ENCODE measurements at places on chromosomes 5 and 9.

GRCh38 chr5:15887093-15887492, 292.5 kb downstream of the MARCHF11 start:
- H3K4me1 ChIP-seq, result no peaks in the 10 kb centered on the region
- no peak overlapping the region for H3K27ac ChIP-seq
- no peaks in the 10 kb centered on the region for H3K36me3 ChIP-seq
- no peak overlapping the region for H3K4me3 ChIP-seq
- DNase-seq, result no peak

DNA sequence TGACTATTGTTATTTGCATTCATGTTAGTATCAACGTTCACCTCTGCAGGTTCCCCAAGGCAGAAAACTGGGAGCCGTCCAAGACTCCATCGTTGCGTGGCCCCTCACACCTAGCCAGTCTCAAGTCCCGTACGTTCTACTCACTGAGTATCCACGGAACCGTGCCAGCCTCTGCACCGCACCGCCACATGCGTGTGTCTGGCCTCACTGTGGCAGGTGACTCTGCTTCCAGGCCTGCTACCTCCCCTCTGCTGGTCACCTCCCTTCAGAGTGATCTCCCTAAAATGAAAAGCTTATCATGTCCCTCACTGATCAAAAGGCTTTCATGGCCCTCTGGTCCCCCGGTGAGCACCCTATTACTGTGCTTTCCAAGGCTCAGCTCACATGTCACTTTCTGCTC, 108.1 kb downstream of the GABBR2 start:
- H3K4me3 ChIP-seq, result no peak overlapping the region
- H3K27me3 ChIP-seq, result no peaks in the 10 kb centered on the region
- no peak overlapping the region for H3K27ac ChIP-seq

DNA sequence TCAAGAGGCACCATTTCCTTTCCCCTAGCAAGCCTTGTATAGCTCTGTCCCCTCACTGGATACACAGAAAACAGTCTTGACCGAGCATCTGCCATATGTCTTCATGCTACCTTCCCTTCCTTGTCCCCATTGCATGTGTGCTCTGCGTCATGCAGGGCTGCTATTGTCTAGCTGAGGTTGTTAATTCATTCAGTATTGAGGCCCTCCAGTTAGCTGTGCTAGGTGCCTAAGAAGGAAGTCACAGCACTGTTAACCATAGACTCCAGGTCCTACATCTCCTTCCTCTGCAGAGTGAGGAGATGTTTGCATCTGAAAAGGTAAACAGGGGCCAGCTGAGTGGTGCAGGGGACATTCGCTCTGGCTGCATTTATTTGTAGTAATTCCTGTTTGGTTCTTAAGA, 48.2 kb downstream of the SLC1A3 start:
- no peaks in the 10 kb centered on the region for H3K36me3 ChIP-seq
- no peaks in the 10 kb centered on the region for H3K4me1 ChIP-seq
- DNase-seq, result no peak
- no peak overlapping the region for H3K27ac ChIP-seq
- no peak overlapping the region for H3K4me3 ChIP-seq
- no peaks in the 10 kb centered on the region for H3K27me3 ChIP-seq

DNA sequence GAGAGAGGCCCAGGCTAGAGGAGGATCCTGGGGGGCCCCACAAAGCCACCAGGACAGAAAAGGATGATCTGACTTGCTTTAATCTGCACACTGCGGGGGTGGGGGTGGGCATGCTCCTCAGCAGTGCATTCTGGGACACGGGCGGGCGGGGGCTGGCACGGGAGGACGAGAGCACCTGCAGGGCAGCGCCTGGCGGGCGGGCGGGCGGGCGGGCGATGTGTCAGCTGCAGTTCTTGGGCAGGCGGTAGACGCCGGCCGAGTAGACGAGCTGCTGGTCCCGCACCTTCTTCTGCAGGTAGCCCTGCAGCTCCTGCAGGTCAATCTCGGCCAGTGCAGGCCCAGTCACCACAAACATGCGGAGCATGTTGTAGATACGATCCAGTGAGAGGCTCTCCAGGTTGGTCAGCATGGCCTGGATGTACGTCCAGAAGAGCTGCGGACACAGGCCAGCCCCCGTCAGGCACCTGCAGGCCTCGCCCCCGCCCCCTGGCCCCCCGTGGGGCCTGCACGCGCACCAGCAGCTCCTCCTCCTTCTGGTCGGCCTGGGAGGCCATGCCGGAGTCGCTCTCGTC, 3.0 kb upstream of the TMEM210 start:
- no peaks in the 10 kb centered on the region for H3K4me1 ChIP-seq
- no peak overlapping the region for H3K4me3 ChIP-seq
- no peak overlapping the region for H3K27ac ChIP-seq
- DNase-seq, result no peak
- peaks cover 17% of the 10 kb centered on the region for H3K36me3 ChIP-seq

- H3K4me3 ChIP-seq, result no peak overlapping the region
- H3K4me1 ChIP-seq, result no peaks in the 10 kb centered on the region
- DNase-seq, result no peak
These were observed 57.2 kb upstream of the LRRTM2 start for GRCh38 chr5:138932171-138932810.

DNA sequence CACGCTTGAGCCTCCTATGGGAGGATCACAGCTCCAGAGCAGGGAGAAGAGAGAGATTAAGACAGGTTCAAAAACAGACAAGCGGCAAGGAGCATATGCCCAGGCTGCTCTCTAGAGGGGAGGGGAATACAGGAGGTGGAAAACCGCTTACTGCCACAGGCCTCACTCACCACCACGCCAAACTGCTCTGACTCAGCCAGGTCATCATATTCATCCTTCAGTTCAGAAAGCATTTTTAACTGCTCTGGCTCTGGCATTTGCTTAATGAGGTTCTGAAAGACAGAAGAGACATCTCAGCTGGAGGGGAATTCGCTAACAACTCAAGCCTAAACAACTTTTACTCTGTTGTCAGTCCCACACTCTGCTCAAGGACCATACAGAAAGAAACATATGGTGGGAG, 40.1 kb downstream of the PCDHGC5 start:
- no peaks in the 10 kb centered on the region for H3K4me1 ChIP-seq
- no peak for DNase-seq
- no peak overlapping the region for H3K4me3 ChIP-seq
- no peak overlapping the region for H3K27ac ChIP-seq
- peaks cover 17% of the 10 kb centered on the region for H3K36me3 ChIP-seq

GRCh38 chr5:69492391-69492922, at the start of gene OCLN:
Gene OCLN, plus strand, starts transcription at chr5:69492790. Its CDS starts 11,455 bp downstream, at chr5:69504245.
- peaks cover 35% of the 10 kb centered on the region for H3K27me3 ChIP-seq
- peak within 1 kb of the TSS; percentile 68 for H3K4me3 ChIP-seq
- no peaks in the 10 kb centered on the region for H3K36me3 ChIP-seq
- no peak for DNase-seq
- H3K4me1 ChIP-seq, result no peaks in the 10 kb centered on the region
- H3K27ac ChIP-seq, result no peak within 1 kb of the TSS

- no peak overlapping the region for H3K4me3 ChIP-seq
- H3K36me3 ChIP-seq, result no peaks in the 10 kb centered on the region
- H3K4me1 ChIP-seq, result no peaks in the 10 kb centered on the region
- H3K27ac ChIP-seq, result no peak overlapping the region
These were observed 444.1 kb upstream of the TLE4 start for GRCh38 chr9:79127661-79128060.

DNA sequence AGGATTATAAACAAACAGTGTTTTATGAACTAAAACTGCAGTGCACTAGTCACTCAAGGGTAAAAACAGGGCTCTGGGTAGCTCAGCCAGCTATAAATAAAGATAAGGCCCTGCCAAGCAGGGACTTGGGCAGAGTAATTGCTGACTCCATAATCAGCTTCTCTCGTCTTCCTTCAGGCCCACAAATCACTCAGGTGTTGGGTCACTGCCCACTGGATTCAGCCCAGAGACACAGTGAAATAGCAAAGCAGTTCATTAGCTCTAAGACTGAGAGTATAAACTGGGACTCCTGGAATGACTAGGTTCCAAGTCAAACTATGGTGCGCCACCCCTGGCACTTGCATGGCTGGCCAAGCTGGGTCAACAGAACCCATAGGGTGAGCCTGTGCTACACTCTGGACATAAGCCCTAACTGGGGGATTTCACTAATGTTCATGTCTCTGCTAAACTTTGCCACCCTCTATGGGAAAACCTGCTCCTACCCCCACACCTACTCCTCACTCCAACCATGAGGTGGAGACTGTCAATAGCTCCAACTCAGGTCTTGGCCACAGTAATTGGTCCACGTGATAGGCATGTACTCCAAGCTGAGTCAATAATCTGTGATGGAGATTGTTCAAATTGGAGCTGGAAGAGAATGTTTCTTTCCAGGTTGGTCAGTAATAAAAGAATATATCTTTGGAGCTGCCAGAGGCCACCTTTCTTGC, 158.5 kb downstream of the SLIT3 start:
- no peak overlapping the region for H3K4me3 ChIP-seq
- DNase-seq, result no peak
- H3K27me3 ChIP-seq, result peaks cover 5% of the 10 kb centered on the region
- H3K27ac ChIP-seq, result no peak overlapping the region
- no peaks in the 10 kb centered on the region for H3K36me3 ChIP-seq

DNA sequence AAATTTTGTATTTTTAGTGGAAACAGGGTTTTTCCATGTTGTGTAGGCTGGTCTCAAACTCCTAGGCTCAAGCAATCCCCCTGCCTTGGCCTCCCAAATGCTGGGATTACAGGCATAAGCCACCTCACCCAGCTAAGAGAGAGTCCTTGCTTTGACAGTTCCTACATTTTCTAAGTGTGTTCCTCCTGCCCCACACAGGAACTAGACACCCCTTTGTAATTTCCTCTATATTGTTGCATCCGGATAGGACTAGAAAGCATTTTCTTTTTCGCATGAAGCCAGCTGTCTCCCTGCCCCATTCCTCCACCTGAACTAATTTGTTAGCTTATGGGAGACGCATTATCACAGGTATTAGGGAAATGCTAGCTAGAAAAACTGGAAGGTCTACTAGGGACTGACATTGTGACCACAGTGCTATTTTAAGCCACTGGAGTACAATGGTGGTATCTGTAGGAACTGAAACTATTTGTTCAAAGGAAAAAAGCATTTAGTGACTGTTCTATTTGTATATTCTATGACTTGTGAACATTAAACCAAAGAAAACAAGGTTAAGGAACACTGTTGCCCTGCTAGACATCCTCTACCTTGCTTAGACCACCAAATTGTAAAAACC, 214.1 kb downstream of the SMARCA2 start:
- no peaks in the 10 kb centered on the region for H3K36me3 ChIP-seq
- no peaks in the 10 kb centered on the region for H3K27me3 ChIP-seq
- no peak overlapping the region for H3K27ac ChIP-seq
- DNase-seq, result no peak

DNA sequence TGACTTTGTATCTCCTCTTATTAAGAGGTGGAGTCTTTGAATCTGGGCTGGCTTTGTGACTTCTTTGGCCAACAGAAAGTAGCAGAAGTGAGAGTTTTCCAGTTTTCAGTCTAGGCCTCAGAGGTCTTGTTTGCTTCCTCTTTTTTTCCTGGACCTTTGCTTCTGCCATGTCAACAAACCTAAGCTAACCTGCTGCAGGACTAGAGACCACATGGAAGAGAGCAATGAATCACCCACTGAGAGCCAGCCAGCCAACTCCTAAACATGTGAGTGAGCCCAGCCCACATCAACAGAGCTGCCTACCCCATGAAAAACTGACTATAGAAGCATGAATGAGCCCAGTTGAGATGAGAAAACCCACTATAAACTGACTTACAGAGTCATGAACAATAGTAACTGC, 29.9 kb downstream of the MRPL22 start:
- no peak overlapping the region for H3K4me3 ChIP-seq
- no peaks in the 10 kb centered on the region for H3K4me1 ChIP-seq
- H3K36me3 ChIP-seq, result peaks cover 37% of the 10 kb centered on the region
- no peak overlapping the region for H3K27ac ChIP-seq

DNA sequence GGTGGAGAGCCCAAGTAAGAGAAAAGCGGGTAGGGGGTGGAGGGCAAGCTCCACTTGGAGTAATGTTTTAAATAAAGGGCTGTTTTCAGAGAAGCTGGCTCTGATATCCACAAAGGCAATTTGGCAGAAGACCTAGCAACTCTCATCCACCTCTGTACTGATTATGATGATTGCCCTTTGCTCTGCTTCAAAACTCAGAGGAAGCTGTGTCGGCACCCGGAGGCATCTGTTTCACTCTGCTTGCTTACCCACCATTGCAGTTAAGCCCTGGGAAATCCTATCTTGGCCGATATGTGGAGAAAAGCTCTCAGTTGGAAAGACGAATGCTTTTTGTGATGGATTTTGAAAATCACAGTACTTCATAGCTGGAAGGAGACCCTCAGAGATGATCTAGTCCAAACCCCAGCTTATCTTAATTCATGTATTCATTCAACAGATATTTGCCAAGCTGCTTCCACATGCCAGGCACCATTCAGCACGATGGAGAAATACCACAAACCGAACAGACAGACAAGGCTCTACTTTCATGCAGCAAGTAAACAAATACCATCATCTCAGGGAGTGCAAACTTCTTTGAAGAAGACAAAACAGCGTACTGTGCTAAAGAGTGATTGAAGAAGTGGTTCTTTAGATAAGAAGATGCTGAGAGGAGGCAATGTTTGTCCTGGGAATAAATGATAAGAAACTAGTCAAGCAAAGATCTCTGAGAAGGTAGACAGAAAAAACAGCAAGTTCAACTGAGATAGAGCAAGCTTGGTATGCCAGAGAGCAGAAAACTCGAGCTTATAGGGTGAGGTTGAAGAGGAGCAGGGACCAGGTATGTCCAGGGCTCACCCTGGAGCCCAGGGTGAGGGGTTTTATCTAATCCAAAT, 140.4 kb upstream of the SPDL1 start:
- H3K4me3 ChIP-seq, result no peak overlapping the region
- no peak for DNase-seq
- peaks cover 8% of the 10 kb centered on the region for H3K27me3 ChIP-seq
- no peaks in the 10 kb centered on the region for H3K36me3 ChIP-seq
- no peaks in the 10 kb centered on the region for H3K4me1 ChIP-seq

- DNase-seq, result no peak
- H3K4me1 ChIP-seq, result no peaks in the 10 kb centered on the region
- peaks cover 17% of the 10 kb centered on the region for H3K36me3 ChIP-seq
- no peak overlapping the region for H3K27ac ChIP-seq
- H3K27me3 ChIP-seq, result no peaks in the 10 kb centered on the region
These were observed 52.8 kb upstream of the RPL26L1 start for GRCh38 chr5:172906436-172906835.

GRCh38 chr9:36594213-36594612, 21.5 kb downstream of the MELK start:
- no peak overlapping the region for H3K27ac ChIP-seq
- H3K36me3 ChIP-seq, result no peaks in the 10 kb centered on the region
- no peak overlapping the region for H3K4me3 ChIP-seq
- no peaks in the 10 kb centered on the region for H3K27me3 ChIP-seq
- H3K4me1 ChIP-seq, result no peaks in the 10 kb centered on the region
- no peak for DNase-seq

- H3K4me1 ChIP-seq, result no peaks in the 10 kb centered on the region
- peak overlapping the region; percentile 79 for H3K27ac ChIP-seq
- peaks cover 2% of the 10 kb centered on the region for H3K27me3 ChIP-seq
- no peak for DNase-seq
- H3K36me3 ChIP-seq, result no peaks in the 10 kb centered on the region
These were observed 76.4 kb upstream of the RARS1 start for GRCh38 chr5:168409591-168410458.

GRCh38 chr9:117839862-117840261, 135.7 kb downstream of the TLR4 start:
- H3K36me3 ChIP-seq, result no peaks in the 10 kb centered on the region
- H3K4me3 ChIP-seq, result no peak overlapping the region
- H3K27ac ChIP-seq, result no peak overlapping the region
- no peak for DNase-seq
- no peaks in the 10 kb centered on the region for H3K4me1 ChIP-seq

- H3K4me3 ChIP-seq, result no peak overlapping the region
- no peaks in the 10 kb centered on the region for H3K4me1 ChIP-seq
- no peak for DNase-seq
- H3K27me3 ChIP-seq, result no peaks in the 10 kb centered on the region
- no peaks in the 10 kb centered on the region for H3K36me3 ChIP-seq
These were observed 82.1 kb upstream of the IL33 start for GRCh38 chr9:6133346-6134063.

- H3K4me1 ChIP-seq, result no peaks in the 10 kb centered on the region
- no peak overlapping the region for H3K27ac ChIP-seq
- H3K27me3 ChIP-seq, result no peaks in the 10 kb centered on the region
- DNase-seq, result no peak
These were observed 517.0 kb downstream of the AGTPBP1 start for GRCh38 chr9:85224729-85225128.
